ENCODE measurements at places on chromosomes 5 and 9.
A peak's percentile ranks its signal among the peaks of the same experiment; 100 is the strongest.

GRCh38 chr5:154753792-154754191, 1.4 kb upstream of the LARP1 start:
- peak; percentile 87 for DNase-seq

GRCh38 chr5:16446993-16447392, 18.6 kb downstream of the ZNF622 start:
- DNase-seq, result no peak

- DNase-seq, result no peak
These were observed 4.0 kb upstream of the FCHO2 start for GRCh38 chr5:72951671-72952468.

DNA sequence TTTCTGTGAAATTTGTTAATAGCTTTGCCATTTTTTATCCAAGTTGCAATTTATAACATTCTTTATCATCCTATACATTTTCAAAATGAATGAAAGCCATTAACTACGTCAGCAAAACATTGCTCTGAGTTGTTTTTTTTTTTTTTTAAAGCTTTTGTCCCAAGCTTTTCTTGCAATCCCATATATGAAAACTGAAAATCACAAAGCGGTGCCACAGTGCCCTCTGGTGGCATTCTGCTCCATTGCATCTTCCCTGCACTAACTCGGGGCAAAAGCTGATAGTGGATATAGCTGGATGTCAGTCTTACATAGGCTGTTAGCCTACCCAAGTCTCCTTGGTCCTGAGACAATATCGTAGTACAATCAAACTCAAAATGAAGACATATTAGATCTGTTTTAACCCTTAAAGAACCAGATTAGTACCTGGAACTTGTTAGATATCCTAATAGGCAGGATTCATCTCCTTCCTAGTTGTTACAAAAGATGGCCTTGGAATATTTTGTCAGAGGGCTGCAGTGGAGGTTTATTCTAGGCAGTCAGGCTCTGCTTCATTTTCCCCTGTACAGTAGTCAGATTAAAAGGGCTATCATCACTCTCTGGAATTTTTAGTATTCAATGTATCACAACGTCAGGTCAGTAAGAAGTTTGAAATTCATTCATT, 669.9 kb downstream of the PTPRD start:
- peak; percentile 8 for DNase-seq

- no peak for DNase-seq
These were observed 78.8 kb downstream of the GNA14 start for GRCh38 chr9:77569335-77569734.

GRCh38 chr5:178449163-178450070, 140.8 kb downstream of the COL23A1 start:
- no peak for DNase-seq

GRCh38 chr9:32823551-32823950, 40.2 kb downstream of the TMEM215 start:
- no peak for DNase-seq

GRCh38 chr9:4321554-4321953, 21.7 kb upstream of the GLIS3 start:
- no peak for DNase-seq

DNA sequence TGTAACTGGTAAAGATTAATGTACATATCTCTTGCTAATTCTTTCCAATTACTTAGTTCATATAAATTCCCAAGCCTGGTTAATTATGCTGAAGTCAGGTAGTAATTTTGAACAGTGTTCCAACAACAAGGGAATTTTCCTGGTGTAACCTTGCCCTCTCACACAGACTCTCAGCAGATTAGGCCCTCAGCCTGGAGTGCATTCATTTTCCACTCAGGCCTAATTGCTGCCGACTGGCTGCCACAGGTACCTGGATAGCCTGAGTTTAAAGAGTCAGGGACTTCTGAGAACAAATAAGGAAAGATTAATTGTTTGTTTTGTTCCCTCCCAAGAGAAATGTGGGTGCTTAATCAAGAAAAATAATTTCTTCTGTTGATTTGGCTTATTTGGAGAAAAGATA, 71.4 kb downstream of the PPIC start:
- DNase-seq, result no peak

DNA sequence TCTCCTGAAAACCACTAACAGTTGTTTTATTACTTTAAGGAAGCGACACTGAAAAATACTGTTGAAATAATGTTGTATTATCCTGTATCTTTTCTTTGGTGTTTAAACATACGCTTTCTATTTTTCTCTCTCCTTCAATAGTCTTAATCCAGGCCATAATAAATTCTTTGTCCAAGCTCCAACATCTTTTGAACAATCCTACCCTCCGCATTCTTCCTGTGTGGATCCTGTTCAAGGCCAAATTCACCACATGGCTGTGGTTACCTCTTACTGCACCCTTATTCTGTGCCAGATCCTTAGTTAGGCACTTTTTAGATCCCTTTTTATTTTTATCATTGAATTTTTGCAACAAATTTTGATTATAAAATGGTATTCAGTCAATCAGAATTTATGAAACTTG, 1691.5 kb downstream of the MAT2B start:
- no peak for DNase-seq

Data from AG04450 (cell line).